Non-pigmented ciliary epithelial cell (primary cell): ENCODE measurements at places on chromosomes 6 and 20.

- DNase-seq, result peak; percentile 62
These were observed 62.6 kb upstream of the PMEPA1 start for GRCh38 chr20:57772349-57772964.

GRCh38 chr6:62623846-62624532 lies 338.0 kb upstream of the KHDRBS2 start:
- DNase-seq, result no peak

DNA sequence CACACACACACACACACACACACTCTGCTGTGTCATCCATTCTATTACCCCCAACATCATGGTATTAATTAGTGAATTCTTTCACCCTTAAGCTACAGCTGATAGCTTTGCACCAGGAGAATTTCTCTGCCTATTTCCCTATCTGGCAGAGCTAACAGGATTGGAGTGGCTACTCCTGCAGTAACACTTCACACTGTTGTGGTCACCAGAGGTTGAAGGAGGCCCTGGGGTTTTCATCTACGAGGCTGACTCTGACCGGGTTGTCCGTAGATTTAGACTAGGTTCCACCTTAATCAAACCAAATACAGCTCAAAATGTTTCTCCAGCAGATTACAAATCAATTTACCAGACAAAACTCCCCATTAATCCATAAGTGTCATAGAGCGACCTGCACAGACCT lies 69.2 kb upstream of the RIPOR2 start:
- no peak for DNase-seq

GRCh38 chr6:167952512-167952859 lies 45.0 kb upstream of the KIF25 start:
- no peak for DNase-seq

DNA sequence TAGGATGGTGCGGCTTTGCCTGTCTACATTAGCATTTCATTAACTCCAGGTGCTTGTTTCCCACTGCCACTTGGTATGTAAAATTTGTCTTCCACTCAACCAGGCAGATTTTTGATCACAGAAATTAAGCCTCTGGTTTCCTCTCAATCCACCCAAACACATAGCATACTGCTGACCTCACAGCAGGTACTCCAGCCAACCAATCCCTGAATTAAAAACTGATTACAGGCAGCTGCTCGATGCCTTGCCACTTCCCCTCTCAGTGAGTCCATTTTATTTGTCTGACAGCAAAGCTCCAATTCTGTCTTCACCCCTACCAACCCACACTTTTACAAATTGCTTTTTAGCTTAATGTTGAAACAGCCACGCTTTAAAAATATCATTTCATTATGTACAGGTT lies 95.2 kb downstream of the PLCB1 start:
- DNase-seq, result no peak

DNA sequence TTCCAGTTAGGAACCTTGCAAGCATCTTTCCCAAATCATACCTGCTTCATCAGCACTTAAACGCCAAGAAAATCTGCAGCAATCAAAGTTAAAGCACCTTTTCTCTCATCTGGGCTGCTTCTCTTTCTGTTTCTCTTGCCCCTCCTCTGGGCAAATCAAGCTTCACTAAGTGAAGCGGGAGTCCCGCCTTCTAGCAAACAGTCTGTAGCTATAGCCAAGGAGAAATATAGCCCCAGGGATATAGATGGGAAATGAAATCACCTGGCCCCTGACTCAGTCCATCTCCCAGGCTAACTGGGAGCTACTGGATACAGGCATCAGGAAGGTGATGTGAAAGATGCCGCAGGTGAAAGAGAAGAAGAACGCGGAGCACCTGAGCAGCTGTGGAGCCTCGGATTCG lies 481.9 kb downstream of the C6orf118 start:
- DNase-seq, result no peak

GRCh38 chr20:21209668-21210067 lies 83.8 kb downstream of the KIZ start:
- no peak for DNase-seq

- no peak for DNase-seq
These were observed 153.7 kb upstream of the OLIG3 start for GRCh38 chr6:137647762-137648447.

DNA sequence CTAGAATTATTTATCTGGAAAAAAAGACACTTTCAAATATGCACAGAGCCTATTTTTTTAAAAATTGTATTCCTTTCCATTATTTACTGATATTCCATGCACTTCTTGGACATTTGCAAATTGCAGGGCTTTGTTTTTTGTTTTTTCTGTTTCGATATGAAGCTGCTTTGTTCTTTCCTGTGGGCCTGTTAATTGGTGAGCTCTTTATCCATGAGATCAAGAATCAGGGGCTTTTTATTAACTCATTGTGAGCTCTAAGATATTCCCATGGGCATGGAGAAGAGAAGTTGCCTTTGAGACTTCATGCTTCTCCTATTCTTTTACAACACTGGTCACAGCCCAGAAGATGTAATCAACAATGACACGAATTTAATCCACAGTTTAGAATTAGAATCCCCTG lies 145.1 kb downstream of the SAMD5 start:
- DNase-seq, result no peak

GRCh38 chr6:43776799-43777776 lies 7.1 kb downstream of the VEGFA start:
- no peak for DNase-seq

DNA sequence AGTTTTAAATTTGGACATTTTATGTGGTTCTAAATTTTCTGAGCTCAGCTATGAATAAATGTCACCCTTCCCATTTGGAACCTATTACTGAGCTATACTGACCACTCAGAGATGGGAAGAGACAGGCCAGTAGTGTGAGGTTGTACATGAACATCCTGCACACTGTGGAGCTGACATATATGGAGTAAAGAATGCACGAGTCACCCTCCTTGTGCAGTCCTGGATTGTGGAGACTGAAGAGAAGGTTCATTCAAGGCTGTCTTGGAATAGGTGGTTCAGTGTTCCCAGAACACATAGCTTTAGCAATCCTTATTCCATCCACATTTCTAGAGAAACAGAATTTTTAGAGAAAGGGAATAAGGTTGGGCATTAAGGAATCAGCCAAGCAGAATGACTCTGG lies 50.3 kb upstream of the OGFRL1 start:
- DNase-seq, result no peak

DNA sequence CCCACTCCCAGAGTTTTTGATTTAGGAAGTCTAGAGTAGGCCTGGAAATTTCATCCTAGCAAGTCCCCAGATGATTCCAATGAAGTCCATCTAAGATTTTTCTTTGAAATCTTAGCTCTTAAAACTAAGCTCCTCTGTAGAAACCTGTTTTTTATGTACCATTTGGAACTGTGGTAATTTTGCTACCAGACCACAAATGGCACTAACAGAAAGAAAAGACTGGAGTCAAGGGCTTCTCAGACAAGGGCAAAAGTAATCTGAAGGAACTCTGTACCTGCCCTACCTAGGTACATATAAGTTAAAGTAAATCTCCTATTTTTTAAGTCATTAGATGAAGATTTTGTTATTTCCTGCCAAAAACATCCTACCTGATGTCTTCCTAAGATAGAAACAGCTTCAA lies 155.0 kb upstream of the HTR1E start:
- DNase-seq, result no peak

- no peak for DNase-seq
These were observed 19.0 kb downstream of the VAPB start for GRCh38 chr20:58407966-58408557.

- DNase-seq, result no peak
These were observed 47.7 kb downstream of the FRK start for GRCh38 chr6:116012951-116013350.

GRCh38 chr20:55095745-55096400 lies 620.5 kb downstream of the DOK5 start:
- DNase-seq, result no peak

DNA sequence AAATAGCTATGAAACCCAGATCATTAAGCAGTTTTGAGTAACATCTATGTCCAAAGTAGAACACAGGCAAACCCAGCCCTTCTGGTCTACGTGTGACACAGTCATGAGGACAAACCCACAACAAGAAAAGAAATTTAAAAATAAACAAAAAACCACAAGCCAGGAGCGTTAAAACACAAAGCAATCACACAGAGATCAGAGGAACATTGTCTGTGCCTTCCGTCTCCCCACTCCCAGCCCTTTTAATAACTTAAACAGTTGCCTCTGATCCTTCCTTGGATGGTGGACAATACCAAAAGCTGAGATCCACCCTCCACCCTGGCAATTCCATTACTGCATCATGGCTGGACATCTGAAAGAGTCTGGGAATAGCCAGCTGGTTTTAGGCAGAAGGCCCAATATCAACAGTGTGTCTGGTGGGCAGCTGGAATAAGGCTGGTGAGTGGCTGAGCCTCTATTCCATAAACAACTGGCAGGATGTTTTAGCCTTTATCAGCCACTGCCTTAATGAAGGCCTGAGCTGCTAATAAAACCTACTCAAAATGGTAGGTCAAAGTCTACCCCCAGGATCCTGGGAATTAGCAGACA lies 15.7 kb upstream of the LAMA4 start:
- DNase-seq, result no peak

DNA sequence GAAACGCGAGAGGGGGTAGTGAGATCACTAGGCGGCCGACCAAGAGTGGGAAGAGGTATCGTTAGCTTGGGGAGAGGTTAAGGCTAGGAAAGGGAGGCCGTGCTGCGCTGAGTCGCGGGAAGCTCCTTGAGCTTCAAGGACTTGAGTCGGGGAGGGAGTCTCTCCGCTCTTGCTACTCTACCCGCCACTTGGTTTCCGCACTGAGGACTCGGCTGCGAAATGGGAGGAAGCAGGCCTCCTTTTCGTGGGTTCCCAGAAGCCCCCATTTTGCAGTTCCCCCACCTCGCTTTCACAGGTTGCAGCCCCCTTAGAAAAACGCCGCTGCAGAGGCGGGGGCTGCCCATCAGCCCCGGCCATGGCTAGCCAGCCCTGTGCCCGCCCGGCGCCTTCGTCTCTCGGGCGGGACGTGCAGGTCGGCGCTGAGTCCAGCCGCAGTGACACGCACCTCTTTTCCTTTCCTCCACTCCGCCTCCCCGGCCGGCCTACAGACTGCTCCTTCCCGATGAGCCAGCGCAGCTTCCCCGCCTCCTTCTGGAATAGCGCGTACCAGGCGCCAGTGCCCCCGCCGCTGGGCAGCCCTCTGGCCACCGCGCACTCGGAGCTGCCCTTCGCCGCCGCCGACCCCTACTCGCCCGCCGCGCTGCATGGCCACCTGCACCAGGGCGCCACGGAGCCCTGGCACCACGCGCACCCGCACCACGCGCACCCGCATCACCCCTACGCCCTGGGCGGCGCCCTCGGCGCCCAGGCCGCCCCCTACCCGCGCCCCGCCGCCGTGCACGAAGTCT lies 4.9 kb downstream of the VGLL2 start:
- DNase-seq, result no peak

- no peak for DNase-seq
These were observed 315.1 kb downstream of the UBE3D start for GRCh38 chr6:82750556-82750955.

DNA sequence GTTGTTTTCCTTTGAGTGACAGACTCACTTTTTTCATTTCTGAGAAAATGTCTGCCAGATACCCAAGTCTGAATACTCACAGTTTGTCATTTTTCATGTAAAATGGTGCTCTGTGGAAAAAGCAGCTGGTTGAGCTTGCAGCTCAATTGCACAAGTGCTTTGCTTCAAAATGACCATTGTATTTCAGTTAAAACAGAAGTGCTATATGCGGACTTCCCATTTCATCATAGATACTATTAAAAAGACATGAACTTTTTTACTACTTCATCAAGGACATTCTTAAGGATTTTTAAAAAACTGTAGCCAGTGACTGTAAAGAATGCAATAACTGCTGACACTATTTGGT lies 61.5 kb downstream of the KCNS1 start:
- DNase-seq, result no peak

- no peak for DNase-seq
These were observed 703.4 kb downstream of the EPHA7 start for GRCh38 chr6:92715991-92716390.

GRCh38 chr6:72770959-72771358 lies 149.1 kb downstream of the KCNQ5 start:
- no peak for DNase-seq

DNA sequence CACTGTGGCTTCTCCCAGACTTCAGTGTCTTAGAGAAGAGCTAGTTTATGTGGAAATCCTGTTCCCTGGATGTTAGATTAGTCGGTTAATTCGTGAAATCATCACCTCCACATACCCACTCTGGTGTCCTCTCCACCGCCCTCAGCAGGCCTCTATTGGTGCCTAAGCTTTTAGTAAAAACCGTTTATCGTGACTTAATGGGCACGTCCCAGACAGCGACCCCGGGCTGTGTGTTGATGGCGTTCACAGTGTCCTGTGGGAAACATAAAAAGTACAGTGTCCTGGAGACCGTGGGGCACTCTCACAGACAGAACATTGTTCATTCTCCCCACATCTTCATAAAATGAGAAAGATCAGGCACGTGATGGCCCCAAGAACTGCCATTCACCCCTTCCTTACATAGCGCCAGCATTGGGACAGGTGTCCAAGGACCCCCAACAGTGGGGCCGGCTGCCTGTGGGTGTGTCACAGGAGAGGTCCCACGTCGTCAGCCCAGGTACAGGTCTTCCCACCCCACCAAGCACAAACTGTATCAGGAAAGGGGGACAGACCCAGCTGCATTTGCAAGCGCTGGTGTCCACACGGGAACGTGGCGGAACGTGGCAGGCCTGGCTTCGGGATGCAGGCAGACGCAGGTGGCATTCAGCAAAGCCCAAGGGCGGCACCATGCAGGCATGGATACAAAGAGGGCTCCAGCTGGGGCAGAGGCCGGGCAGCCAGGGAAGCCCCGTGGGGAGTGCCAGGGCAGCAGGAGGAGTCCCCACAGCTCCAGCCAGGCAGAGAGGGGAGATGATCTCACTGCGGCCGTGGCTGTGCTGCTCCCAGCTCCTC lies 237.7 kb downstream of the DLL1 start:
- DNase-seq, result no peak

GRCh38 chr20:46330072-46330763 lies 21.9 kb upstream of the CDH22 start:
- no peak for DNase-seq

DNA sequence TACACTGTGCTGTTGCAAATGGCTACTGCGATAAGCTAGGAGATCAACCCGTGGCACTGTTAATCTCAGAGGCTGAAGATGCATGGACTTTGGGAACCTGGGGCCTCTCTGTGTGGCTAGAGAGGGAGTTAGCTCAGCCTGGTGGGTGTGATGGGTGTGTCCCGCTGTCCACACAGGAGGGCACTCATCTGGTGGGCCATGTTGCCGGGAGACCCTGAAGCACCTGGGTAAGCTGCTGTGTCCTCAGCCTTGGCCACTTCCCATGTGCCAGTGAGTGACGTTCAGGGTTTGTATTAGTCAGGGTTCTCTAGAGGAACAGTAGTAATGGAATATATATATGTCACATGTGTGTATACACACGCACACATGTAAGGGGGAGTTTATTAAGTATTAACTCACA lies 132.7 kb downstream of the ERMARD start:
- no peak for DNase-seq

- DNase-seq, result no peak
These were observed 164.5 kb downstream of the ERMARD start for GRCh38 chr6:169915769-169916550.

GRCh38 chr6:109892451-109893435 lies 85.4 kb upstream of the GPR6 start:
- no peak for DNase-seq

DNA sequence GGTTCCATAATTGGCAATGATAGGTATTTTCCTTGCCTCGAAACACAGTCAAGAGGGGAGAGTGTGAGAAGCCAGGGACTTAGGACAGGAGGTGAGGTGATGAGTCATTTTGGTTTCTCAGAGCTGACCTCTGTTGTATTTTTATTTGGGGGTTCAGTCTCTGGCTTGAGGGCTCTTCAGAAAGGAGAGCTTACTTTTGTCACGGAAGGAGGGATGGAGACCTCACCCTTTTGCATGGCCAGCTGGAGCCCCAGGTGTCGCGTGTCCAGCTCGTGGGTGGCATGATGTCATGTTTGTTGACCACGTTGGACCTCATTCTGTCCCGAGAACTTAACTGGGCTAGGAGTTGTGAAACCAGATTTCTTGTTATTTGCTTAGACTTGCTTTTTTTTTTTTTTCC lies 293.9 kb downstream of the QKI start:
- DNase-seq, result no peak
